ENCODE measurements at places on chromosomes 16 and 17. TPM values are rescaled to one million over a fixed set of nuclear protein-coding genes. Genes with fewer than 3 reads are reported as not detected.

Gene QPRT
- 104 TPM for total RNA-seq

Gene BTBD17
- total RNA-seq, result not detected

Gene CIBAR2
- total RNA-seq, result not detected

Gene GPRC5C
- total RNA-seq, result 57.0 TPM

Gene TBC1D26
- total RNA-seq, result 5.3 TPM

DNA sequence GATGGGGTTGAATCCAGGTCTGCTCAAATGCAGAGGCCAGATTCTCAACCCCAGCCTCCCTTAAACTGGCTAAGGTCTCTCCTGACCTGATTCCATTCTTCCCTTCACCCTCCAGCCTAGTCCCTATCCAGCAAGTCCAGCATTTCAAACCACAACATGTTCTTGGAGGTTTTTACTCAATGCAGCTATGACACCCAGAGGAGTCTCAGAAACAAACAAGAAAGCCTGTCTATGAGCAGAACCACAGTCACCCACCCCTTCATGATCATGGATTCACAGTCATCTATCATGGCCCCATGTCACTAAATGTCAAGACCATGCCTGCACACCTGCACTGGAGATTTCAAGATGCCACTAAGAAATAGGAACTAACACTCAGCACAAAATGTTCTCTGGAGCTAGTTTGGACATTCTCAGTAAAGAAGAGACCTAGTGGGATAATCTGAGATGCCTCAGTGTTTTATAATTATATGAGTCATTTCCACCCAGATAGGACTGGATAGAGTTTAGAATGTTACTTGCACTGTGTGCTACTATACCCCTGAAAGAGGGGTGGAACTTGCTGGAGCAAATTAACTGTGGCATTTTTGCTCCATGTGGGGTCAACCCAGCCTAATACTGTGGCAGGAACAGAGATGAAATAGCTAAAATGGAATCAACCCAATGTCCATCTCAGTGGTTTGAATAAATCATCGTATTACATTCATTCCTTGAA, 9.5 kb upstream of the METTL22 start:
- no peak overlapping the region for H3K27ac ChIP-seq
- H3K4me1 ChIP-seq, result no peaks in the 10 kb centered on the region
- DNase-seq, result no peak
- H3K4me3 ChIP-seq, result no peak overlapping the region
- peaks cover 9% of the 10 kb centered on the region for H3K27me3 ChIP-seq

DNA sequence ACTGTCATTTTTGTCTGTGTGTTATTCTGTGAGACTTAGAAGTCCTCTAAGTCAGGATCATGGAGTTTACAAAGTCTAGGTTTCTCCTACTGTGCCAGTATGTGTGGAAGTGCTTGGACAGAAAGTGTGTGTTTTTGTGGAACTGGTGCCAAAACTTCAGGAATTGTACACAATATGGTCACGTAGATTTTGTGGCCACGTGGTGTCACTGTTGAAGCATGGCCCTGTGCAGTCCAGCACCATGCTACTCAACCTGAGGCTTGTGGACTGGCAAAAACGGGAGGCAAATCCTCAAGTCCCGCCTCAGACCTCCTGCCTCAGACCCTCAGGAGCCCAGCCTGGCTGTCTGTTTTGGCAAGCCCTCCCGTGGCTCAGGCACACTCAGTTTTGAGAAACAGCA, 16.7 kb upstream of the ALKBH5 start:
- no peaks in the 10 kb centered on the region for H3K27me3 ChIP-seq
- H3K4me3 ChIP-seq, result no peak overlapping the region
- no peak overlapping the region for H3K27ac ChIP-seq
- no peaks in the 10 kb centered on the region for H3K36me3 ChIP-seq

DNA sequence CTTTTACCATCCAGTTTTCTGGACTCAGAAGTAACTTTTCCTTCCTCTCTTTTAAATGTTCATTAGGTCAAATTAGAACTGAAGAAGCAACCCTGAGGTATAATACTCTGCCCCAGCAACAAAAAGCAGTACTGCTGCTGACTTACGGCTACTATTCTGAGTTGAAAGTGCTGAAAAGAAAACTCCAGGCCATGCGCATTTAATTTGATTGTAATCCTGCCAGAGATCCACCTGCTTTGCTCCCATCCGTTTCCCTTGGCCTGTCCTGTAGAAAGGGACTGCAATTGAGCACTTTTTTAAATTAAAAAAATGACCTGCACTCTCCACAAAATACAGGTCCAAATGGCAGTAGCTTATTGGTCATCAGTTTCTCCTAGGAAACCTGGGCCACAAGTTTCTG, 61.6 kb downstream of the PITPNC1 start:
- no peak overlapping the region for H3K27ac ChIP-seq
- no peaks in the 10 kb centered on the region for H3K36me3 ChIP-seq
- no peaks in the 10 kb centered on the region for H3K4me1 ChIP-seq
- no peak overlapping the region for H3K4me3 ChIP-seq

DNA sequence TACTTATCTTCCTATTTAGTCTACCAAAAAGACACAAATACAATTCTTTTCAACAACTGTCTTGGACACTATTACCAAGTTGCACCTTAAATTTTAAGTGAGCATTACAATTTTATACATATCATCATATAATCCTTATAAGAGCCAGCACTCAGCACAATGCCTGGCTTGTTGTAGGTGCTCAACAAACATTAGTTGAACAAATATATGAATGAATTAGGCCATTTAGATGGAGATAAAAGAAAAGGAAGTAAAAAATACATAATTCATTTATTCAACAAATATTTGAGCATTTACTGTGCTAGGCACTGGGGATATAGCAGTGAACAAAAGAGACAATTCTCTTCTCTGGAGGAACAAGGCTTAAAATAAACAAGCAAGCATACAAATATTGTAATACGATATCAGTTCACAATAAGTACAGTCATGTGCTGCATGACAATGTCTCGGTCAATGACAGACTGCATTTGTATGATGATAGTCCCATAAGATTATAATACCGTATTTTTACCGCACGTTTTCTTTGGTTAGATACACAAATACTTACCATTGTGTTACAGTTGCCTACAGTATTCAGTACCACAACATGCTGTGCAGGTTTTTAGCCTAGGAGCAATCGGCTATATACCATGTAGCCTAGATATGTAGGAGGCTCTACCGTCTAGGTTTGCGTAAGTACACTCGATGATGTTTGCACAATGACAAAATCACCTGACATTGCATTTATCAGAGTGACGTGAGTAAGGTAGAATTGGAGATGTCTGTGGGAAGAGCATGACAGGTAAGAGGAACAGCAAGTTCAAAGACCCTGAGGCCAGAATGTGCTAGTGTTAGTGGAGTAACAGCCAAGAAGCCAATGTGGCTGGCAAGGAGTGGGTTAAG, 86.4 kb upstream of the HS3ST2 start:
- no peak overlapping the region for H3K27ac ChIP-seq
- no peak overlapping the region for H3K4me3 ChIP-seq
- peaks cover 21% of the 10 kb centered on the region for H3K27me3 ChIP-seq

DNA sequence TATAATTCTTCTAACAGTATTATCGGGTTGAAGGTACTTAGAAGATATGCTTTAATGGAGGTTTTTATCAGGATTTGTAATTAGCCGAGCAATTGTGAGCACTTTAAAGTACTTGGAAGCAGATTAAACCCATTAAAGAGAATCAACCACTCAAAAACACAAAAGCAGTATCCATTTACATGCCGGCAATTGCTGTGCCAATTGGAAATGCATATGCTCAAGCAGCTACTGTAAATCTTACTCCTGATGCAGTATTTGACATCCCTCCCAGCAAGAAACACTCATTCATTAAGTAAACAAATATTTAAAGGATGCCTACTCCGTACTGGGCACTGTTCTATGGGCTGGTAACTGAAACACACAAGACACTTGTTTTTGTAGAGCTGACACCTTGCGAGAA, 11.4 kb upstream of the CCL1 start:
- H3K27me3 ChIP-seq, result peaks cover 7% of the 10 kb centered on the region
- peak; percentile 29 for DNase-seq
- H3K36me3 ChIP-seq, result no peaks in the 10 kb centered on the region
- H3K4me1 ChIP-seq, result no peaks in the 10 kb centered on the region
- H3K27ac ChIP-seq, result no peak overlapping the region
- H3K4me3 ChIP-seq, result no peak overlapping the region

DNA sequence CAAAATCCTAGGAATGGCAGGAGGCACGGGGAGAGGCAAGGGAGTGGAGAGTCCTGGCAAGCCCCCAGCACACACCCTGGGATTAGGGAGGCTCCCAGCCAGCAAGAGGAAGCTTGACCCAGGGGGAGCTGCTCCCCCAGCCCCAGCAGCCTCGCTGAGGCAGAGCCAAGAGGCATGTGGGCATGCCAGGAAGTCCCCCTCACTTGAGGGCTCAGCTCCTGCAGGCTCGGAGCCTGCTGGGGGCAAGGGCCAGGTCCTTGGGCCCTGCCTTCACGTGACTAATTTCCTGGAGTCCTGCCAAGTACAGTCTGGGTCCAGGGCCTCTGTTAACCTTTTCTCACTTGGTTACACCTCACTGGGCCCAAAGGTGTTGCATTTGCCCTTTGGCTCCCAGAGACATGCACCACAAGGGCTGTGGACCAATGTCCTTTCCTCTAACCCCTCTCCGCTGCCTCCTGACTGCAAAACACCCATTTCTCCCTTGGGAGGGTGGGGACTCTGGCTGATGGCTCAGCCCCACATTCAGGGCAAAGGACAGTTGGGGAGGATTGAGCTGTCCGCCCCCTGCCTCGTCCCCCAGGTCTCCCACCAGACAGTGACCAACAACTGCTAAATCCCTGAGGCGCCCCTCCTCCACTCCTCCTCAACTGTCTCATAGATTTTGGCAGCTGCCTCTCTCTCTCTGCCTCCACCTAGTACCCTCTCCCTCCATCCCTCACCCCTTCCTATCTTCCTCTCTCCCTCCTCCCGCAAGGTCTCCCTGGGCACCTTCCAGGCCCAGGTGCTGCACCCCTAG, 4.4 kb upstream of the SLC47A2 start:
- H3K27me3 ChIP-seq, result no peaks in the 10 kb centered on the region
- peak; percentile 43 for DNase-seq
- H3K36me3 ChIP-seq, result no peaks in the 10 kb centered on the region
- H3K4me1 ChIP-seq, result no peaks in the 10 kb centered on the region
- H3K4me3 ChIP-seq, result no peak overlapping the region

- DNase-seq, result no peak
- H3K4me1 ChIP-seq, result peaks cover 7% of the 10 kb centered on the region
- H3K36me3 ChIP-seq, result no peaks in the 10 kb centered on the region
These were observed 3.2 kb downstream of the DPEP1 start for GRCh38 chr16:89616623-89617022.

GRCh38 chr16:55081622-55082590, 151.2 kb downstream of the IRX5 start:
- H3K27ac ChIP-seq, result no peak overlapping the region
- peak; percentile 11 for DNase-seq
- no peak overlapping the region for H3K4me3 ChIP-seq
- no peaks in the 10 kb centered on the region for H3K36me3 ChIP-seq
- no peaks in the 10 kb centered on the region for H3K27me3 ChIP-seq
- H3K4me1 ChIP-seq, result no peaks in the 10 kb centered on the region

DNA sequence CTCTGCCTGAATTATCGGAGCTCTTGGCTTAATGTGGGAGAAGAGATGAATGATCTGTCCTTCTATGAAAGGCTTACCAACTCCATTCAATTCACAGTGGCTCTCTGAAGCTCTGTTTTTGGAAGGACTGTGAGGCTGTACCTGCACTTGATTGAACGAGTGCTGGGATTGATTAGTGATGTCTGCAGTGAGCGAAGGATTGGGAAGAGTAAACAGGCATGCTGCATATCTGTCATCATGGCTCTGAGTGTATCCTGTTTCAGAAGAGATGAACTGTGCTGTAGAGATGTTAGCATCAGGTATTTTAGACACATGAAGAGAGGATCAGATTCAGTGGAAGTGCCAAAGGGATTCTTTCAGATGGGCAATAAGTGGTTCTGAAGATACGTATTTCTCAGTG, 564.0 kb downstream of the MAF start:
- H3K4me3 ChIP-seq, result no peak overlapping the region
- DNase-seq, result peak; percentile 17
- H3K36me3 ChIP-seq, result no peaks in the 10 kb centered on the region
- no peaks in the 10 kb centered on the region for H3K4me1 ChIP-seq

- peaks cover 82% of the 10 kb centered on the region for H3K36me3 ChIP-seq
- no peak overlapping the region for H3K27ac ChIP-seq
- no peak for DNase-seq
- peaks cover 16% of the 10 kb centered on the region for H3K4me1 ChIP-seq
These were observed 40.8 kb upstream of the ENDOV start for GRCh38 chr17:80374039-80374731.

- no peak for DNase-seq
- H3K27me3 ChIP-seq, result no peaks in the 10 kb centered on the region
- no peak overlapping the region for H3K27ac ChIP-seq
- H3K4me1 ChIP-seq, result no peaks in the 10 kb centered on the region
- no peak overlapping the region for H3K4me3 ChIP-seq
These were observed 20.7 kb upstream of the CCL5 start for GRCh38 chr17:35900708-35901480.

- DNase-seq, result peak; percentile 20
- no peaks in the 10 kb centered on the region for H3K4me1 ChIP-seq
- no peak overlapping the region for H3K4me3 ChIP-seq
- no peaks in the 10 kb centered on the region for H3K27me3 ChIP-seq
- no peaks in the 10 kb centered on the region for H3K36me3 ChIP-seq
These were observed 45.2 kb downstream of the HAPSTR1 start for GRCh38 chr16:9136596-9136995.

DNA sequence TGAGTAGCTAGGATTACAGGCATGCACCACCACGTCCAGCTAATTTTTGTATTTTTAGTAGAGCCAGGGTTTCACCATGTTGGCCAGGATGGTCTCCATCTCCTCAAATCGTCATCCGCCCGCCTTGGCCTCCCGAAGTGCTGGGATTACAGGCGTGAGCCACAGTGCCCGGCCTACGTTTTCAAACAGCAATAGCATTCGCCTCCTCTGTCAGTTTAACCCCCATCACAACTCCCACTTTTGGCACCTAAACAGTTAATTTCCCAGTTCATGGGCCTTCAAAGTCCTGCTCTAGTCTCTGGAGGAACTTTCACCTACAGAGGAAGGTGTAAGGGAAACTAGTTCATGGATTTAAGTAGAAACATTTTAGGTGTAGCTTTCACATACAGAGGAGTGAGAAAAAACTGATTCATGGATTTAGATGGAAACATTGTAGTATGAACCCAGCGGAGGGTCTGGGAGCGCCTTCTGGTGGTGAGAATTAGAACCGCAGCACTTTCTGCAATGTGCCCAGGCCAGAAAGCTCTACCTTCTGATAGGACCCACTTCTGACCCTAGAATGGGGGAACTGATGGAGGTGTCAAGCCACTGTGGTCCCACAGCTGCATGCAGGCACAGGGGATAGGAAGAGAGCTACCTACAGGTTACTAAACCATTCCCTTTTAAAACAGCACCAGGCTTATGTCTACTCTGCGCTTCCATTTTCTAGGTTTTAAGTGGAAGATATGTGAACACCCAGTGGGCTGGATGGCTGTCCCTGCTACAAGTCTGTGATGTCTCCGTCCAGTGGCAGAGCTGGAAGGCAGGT, 12.0 kb upstream of the MEOX1 start:
- H3K27ac ChIP-seq, result no peak overlapping the region
- no peak overlapping the region for H3K4me3 ChIP-seq
- H3K4me1 ChIP-seq, result peaks cover 9% of the 10 kb centered on the region
- no peaks in the 10 kb centered on the region for H3K36me3 ChIP-seq
- peak; percentile 95 for DNase-seq

- peaks cover 90% of the 10 kb centered on the region for H3K27me3 ChIP-seq
- peak; percentile 98 for DNase-seq
- no peaks in the 10 kb centered on the region for H3K4me1 ChIP-seq
- H3K4me3 ChIP-seq, result no peak overlapping the region
- no peaks in the 10 kb centered on the region for H3K36me3 ChIP-seq
These were observed 3.0 kb upstream of the DLX3 start for GRCh38 chr17:49997773-49998703.

All from endodermal cell (in vitro differentiated cells).